HS-27A (cell line): ENCODE measurements at places on chromosomes 3 and 15.
A peak's percentile ranks its signal among the peaks of the same experiment; 100 is the strongest.

DNA sequence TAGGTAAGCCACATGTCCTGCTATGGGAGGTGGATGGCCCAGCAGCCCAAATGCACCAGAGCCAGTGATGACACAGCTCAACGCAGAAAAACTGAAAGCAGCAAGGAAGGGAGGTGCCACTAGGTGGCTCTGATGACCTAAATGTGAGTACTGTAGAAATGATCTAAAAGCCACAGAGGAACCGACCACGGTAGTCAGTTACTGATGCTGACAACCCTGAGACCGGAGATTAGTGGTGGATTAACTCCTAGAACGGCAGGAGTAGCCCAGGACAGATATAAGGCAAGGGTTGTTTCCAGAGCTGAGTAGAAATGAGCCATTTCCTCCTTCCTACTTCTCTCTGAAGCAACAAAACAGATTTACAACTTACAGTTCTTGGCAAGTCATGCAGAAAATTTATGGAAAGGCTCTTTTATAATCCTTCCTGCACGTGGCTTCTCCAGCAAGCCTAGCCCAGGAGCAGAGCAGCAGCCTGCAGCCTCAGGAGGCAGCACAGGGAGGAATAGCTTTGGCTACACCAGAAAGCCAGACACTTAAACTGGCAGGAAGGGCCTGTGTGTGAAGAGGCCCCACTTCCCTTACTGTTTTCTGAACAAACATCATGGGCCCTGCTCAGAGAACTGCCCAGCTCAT, 13.1 kb downstream of the FBXL22 start:
- DNase-seq = no peak

- no peak for DNase-seq
Observed at GRCh38 chr15:71662306-71662705, 148.0 kb upstream of the NR2E3 start.

GRCh38 chr15:75307778-75308390, 25.2 kb downstream of the GOLGA6D start:
- DNase-seq = no peak

- DNase-seq = no peak
Observed at GRCh38 chr3:67006460-67006859, 8.4 kb downstream of the KBTBD8 start.

- no peak for DNase-seq
Observed at GRCh38 chr3:171187706-171188290, 161.3 kb upstream of the SLC2A2 start.

GRCh38 chr15:100001405-100001804, 268.2 kb upstream of the LYSMD4 start:
- no peak for DNase-seq

DNA sequence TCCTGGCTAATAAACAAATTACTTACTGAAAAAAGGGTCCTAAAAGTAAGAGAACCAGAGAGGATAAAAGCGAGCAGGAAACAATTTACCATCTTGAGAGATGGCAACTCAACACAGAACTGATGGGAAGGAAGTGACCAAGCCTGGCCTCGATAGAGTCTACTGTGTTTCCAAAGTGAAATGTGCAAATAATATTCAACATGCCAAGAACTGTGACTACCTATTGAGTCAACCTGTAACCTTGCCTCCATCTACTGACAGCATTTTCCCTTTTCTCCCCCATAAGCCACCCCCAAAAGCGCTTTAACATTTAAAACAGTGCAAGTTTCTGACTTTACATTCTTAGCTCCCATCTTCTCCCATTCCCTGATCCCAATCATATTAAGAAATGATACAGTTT, 75.4 kb upstream of the PSMD6 start:
- DNase-seq = no peak

- DNase-seq = peak; percentile 87
Observed at GRCh38 chr15:56245871-56246814, 2.5 kb upstream of the RFX7 start.

DNA sequence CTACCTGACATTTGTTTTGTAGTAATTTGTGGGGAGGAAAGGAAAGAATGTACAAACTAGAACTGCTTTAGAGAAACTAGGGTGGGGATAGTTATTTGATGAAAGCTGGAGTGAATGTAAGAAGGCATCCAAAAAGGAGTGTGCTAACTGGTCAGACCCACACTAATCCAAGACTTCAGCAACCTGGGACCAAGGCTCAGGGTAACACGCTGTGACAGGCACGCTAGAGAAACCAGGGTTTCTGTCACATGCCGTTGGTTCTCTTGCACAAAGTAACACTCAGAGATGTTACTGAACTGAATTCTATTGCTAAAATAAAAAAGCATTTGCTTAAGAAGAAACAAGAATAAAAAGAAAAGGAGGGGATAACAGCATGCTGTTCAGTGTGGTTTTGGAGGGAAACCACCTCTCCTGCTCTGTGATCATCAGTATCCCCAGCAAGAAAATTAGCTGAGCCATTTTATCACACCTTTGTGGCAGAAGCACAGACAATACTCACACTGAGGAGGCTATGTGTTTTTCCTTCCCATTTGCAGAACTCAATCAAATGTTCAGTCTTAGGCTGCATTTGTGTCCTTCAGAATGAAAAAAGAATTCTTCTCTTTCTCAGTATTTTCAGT, 2.8 kb upstream of the CCDC80 start:
- DNase-seq = no peak

DNA sequence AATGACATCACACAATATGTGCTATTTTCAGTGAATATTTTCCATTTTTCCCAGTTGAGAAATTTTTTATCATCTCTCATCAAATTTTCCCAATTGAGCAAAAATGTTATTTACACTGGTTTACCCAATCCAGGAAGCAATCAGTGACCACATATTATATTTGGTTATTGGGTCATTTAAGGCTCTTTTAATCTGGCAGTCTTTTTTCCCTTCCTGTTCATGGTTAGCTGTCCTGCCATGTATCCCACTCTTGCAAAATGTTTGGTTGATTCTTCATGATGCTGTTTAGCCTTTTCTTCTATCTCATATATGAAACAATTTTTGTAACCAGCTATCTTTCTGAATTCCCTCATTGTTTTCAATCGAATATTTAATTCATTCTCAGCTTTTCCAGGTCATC, 626.0 kb downstream of the RBMS3 start:
- no peak for DNase-seq

DNA sequence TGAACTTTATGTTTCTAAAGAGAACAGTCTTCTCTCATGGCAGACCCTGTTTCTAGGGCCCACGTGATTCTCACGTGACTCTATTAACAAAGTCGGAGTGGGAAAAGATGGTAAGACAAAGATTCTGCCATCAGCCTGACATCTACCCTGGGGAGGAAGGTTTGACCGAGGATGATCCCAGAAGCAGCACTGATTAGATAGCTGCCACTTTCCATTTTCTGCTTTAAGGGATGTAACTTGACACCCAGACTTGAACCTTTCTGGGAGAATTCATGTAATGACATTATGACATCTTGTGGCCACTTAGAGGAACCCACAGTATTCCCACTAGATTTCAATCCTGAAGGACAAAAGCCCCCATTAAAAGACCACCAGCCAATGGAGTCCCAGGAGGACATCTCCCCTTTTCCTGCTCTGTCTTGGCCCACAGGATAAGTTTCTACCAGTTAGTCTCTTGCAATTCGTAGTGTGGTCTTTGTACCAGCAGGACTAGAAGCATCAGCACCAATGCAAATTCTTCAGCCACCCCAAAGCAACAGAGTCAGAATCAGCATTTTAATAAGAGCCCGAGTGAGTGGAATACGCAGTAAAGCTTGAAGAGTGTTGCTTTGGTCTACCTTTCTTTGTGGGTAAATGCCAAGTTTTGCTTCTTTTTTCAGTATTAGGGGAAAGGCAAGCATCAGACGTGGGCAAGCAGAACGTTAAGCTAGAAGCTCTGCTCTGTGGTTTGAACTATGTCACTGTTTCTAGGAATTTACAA, 480.5 kb upstream of the PROK2 start:
- no peak for DNase-seq

DNA sequence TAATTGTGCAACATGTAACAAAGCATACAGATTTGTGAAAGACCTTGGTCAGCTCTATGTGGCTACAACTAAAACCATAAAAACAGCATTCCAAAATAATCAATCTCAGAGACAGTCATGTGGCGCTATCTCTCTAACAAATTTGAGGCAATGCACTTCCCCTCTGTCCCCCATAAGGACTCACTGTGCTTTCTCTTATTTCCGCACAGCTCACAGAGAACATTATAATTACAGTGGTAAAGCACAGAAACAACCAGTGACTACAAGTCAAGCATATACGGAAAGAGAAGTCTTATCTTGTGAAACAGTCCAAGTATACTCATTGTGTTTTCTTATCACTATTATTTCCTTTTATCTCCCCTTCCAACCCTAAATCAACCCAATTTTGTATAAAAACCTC, 64.3 kb downstream of the RYK start:
- DNase-seq = no peak
